ENCODE measurements at places on chromosomes 16 and 17.

DNA sequence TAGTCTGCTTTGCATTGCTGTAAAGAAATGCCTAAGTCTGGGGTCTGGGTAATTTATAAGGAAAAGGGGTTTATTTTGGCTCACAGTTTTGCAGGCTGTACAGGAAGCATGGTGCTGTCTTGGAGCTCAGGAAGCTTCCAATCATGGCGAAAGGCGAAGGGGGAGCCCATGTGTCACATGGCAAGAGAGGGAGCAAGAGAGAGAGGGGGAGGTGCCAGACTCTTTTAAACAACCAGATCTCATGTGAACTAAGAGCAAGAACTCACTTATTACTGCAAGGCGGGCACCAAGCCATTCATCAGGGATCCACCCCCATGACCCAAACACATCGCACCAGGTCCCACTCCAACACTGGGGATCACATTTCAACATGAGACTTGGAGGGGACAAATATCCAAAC is 148.2 kb upstream of the HS3ST2 start:
- DNase-seq = no peak

GRCh38 chr16:7177875-7178274 is 154.8 kb upstream of the RBFOX1 start:
- DNase-seq = no peak

DNA sequence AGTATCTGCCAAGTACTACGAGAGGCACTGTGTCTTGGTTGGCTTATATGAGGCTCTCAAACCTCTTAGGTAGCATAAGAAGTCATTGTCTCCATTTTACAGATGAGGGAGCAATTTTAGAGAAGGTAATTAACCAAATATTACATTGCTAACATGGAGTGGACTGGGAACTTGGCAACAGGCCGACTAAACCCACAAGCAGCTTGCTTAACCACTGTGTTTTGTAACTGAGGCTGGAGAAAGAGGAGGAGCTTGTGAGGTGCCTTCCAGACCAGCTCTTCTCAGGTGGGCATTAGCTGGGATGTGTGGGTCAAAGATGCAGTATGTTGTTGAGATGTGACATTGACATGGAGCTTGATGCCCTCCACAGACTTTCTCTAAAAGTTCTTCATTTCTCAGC is 835.6 kb upstream of the RBFOX1 start:
- no peak for DNase-seq

- no peak for DNase-seq
These were observed 98.8 kb downstream of the CDYL2 start for GRCh38 chr16:80705596-80705995.

DNA sequence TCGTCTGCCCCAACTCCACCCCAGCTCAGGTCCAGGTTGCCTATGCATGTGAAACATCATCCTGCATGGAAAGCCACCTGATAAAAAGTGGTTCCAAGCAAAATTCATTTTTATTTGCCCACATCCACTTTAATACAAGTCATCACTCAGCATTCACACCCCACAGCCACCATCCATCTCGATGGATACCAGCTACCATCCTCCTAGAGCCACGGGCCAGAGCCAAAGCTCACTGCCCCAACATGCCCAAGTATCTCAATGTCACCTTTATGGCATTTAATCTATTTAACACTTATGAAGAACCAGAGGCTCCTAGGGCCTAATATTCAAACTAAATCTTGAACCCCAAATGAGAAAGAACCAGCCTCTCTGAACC is 70.5 kb downstream of the COPRS start:
- DNase-seq = no peak

Data from BJ (cell line).